ENCODE measurements at places on chromosomes 16 and 17.
A peak's percentile ranks its signal among the peaks of the same experiment; 100 is the strongest.

DNA sequence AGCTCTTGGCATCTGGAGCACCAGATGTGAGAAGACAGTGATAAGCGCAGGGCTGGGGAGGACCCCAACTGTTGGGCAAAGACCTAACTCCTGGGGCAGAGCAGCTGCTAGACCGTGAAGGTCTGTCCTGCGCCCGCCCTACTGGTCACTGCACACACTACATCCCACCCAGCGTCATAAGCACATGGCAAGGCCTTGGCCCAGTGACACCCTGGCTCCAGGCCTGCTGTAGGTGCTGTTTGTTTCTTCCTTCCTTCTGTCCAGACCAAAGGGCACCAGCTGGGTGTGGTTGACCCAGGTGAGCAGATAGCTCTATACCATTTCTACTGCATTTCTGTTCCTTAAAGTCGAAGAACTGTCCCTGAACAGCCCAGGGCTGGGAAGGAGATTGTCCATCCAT, 6.4 kb downstream of the TRPV3 start:
- DNase-seq, result no peak

- DNase-seq, result no peak
Observed at GRCh38 chr16:11032000-11032921, 87.9 kb downstream of the CLEC16A start.

- DNase-seq, result no peak
Observed at GRCh38 chr17:36899250-36900159, 37.8 kb upstream of the LHX1 start.

DNA sequence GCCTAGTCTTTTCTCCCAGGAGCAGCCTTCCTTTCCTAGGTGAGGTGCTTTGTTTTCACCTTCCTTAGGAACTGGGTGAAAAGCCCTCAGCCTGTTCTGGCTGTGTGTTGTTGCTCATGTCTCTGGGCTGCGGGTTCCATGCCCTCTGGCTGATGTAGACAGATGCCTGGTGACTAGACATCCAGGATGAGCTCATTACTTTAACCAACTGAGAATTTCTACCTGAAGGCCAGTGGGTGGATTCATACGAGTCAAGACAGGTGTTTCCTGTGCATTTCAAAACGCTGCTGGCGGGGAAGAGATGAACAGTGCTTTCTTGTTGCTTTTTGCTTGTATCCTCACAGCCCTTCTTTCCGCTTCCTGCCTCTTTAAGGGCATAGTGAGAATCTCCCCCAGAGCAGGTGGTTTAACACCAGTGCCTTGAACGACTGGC, 22.3 kb downstream of the SAP30BP start:
- DNase-seq, result no peak

DNA sequence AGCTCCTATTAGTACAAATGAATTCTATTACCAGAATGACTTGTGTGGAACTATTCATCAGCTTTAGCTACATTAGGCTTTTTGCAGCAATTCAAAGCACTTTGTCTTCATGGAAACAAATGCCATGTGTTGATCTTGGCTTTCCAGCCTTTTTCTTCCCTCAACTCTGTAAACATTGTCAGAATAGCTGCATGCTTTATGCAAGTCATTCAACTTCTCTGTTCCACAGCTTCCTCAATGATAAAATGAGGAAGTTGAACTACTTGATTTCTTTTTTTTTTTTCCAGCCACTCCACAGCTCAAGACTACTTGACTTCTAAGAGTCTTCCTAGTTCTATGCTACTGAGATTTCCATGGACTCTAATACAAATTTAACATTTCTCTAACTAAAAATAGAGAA, 41.1 kb downstream of the KIAA0753 start:
- DNase-seq, result no peak

DNA sequence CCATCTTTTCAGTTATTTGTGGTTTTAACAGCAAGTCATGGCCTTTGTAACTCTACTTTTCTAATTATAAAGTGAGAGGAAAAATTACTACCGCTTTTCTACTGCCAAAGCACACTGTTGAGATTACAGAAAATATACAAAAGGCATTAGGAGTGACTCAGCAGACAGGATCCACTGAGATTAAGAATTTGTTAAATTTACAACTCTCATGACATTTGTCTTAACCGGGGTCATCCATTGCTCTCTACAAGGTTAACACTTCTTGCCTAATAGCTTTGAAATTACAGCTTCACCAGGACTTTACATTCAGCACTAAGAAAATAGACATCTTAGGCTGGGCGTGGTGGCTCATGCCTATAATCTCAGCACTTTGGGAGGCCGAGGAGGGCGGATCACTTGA, 93.4 kb downstream of the SSH2 start:
- no peak for DNase-seq

GRCh38 chr16:54165174-54165911, 121.2 kb downstream of the IRX3 start:
- DNase-seq, result no peak

- no peak for DNase-seq
Observed at GRCh38 chr17:32305049-32305448, 36.9 kb downstream of the C17orf75 start.

- no peak for DNase-seq
Observed at GRCh38 chr16:22073350-22073749, 19.0 kb upstream of the VWA3A start.

DNA sequence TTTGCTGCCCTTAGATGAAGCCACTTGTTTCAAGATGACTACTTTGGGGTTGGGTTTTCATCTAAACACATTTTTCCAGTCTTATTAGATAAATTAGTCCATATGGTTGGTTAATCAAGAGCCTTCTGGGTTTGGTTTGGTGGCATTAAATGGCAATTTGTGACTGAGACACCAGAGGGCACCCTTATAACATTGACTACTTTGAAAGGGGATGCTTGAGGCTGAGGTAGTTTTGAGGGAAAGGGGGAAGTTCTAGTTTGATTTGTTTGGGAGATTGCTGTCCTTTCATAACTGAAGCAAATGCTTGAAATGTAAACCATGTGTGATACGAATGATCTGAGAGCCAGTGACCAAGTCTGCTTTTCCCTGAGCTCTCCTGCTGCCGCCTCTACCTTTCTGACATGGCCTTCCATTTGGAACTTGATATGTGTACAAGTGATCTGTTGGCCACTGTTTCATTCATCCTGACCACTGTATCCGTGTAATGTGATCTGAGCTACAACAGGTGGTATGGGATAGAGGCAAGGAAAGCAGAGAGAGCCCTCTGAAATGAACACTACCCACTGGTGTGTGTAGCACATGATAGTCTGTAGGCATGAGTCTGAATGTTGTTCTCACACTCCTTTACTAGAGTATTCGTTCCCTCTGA, 5.8 kb upstream of the RARA start:
- DNase-seq, result no peak

DNA sequence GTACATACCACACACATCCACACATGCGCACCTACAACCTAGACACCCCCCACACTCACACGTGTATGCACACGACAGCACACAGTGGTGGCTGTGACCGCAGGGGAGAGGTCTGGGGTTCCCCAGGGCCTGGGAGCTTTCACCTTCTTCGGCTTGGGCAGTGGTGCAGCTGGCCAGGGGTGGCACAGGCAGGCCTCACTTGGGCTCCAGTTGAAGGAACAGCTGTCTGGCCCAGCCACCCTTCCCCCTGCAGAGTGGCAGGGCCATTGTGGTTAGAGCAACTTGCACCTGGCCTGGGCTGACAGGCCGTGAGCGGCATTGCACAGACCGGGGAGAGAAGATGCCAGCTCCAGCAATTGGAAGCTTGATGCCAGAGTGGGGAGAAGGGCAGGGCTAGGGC, 114.5 kb upstream of the GSE1 start:
- DNase-seq, result no peak

- DNase-seq, result no peak
Observed at GRCh38 chr16:11669380-11670146, 1.3 kb downstream of the SNN start.

DNA sequence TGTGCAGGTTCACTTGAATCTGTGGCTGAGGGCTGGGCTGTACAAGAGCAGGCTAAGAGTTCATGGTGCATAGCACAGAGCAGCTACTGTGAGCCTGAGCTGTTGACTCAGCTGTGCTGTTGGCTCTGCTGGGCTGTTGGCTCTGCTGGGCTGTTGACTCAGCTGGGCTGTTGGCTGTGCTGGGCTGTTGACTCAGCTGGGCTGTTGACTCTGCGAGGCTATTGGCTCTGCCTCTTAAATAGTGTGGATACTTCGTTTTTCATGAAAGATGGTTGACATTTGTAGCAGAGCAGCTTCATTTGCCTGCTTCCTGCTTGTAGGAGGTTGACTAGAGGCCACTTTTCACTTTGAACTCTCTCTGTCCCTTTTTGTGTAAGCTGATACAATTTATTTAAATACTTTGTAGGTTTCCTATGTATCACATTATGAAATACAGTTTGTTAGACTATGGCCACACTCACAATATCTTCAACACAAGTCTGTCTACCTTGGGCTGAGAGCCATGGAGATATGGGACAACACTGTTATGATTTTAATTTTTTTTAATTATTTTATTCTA, 40.3 kb upstream of the CCNF start:
- DNase-seq, result no peak

GRCh38 chr17:3903881-3904290, 11.0 kb upstream of the CAMKK1 start:
- no peak for DNase-seq

GRCh38 chr17:28744972-28745785, 1.4 kb downstream of the TRAF4 start:
- no peak for DNase-seq

DNA sequence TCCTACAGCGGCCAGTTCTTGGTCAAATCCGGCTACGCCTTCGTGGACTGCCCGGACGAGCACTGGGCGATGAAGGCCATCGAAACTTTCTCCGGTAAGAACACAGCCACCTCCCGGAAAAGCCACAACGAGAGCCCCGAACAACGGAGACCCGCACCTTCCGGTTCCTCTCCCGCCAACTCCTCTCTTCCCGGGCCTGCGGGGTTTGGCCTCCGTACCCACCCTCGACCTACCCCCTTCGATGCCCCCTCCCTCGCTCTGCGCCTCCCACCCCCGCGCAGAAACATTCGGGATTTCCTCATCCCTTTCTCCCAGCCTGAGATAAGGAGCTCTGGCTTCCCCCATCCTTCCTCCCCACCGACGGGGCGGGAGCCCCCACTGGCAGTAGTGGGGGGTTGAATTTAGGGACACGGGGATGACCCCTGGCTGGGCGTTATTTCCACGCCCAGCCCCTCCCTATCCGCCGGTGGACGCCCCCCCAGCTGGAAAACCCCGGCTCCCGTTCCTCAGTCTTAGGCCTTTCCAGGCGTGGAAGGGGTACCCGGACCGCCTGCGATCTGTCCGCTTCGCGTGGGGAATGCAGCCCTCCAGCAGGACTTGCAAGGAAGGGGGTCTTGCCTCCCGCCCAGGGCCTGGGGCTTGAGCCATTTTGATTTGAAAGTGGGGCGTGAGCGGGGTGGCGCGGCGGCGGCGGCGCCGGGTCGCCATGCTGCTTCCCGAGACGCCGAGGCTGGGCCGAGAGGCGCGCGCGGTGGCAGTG, 822 bp downstream of the IGF2BP1 start:
- no peak for DNase-seq

- no peak for DNase-seq
Observed at GRCh38 chr17:67388986-67389385, 11.9 kb downstream of the PITPNC1 start.

GRCh38 chr17:81337476-81337879, 42.4 kb upstream of the SLC38A10 start:
- no peak for DNase-seq

- DNase-seq, result no peak
Observed at GRCh38 chr17:78390241-78391050, 12.0 kb downstream of the PGS1 start.

GRCh38 chr17:76845541-76846017, 22.6 kb upstream of the MGAT5B start:
- DNase-seq, result no peak

GRCh38 chr17:58447039-58447975, 30.0 kb upstream of the RNF43 start:
- DNase-seq, result peak; percentile 21

DNA sequence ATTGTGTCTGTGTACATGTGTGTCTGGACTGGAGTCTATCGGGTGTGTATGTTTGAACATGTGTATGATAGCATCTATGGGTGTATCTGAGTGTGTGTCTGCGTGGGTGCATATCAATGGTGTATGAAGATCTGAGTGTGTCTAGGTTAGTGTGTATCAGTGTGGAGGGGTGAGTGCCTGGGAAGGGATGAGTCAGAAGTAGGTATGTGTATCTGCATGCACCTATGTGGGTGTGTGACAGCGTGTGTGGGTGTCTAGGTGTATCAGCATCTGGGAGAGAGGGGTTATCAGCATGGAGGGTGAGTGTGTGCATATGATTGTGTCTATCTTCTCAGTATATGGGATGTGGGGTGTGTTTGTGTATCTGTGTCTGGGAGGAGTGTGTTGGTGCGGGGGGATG, 58.2 kb upstream of the LHX1 start:
- no peak for DNase-seq

GRCh38 chr17:71649941-71650350, 470.9 kb upstream of the SOX9 start:
- DNase-seq, result no peak

DNA sequence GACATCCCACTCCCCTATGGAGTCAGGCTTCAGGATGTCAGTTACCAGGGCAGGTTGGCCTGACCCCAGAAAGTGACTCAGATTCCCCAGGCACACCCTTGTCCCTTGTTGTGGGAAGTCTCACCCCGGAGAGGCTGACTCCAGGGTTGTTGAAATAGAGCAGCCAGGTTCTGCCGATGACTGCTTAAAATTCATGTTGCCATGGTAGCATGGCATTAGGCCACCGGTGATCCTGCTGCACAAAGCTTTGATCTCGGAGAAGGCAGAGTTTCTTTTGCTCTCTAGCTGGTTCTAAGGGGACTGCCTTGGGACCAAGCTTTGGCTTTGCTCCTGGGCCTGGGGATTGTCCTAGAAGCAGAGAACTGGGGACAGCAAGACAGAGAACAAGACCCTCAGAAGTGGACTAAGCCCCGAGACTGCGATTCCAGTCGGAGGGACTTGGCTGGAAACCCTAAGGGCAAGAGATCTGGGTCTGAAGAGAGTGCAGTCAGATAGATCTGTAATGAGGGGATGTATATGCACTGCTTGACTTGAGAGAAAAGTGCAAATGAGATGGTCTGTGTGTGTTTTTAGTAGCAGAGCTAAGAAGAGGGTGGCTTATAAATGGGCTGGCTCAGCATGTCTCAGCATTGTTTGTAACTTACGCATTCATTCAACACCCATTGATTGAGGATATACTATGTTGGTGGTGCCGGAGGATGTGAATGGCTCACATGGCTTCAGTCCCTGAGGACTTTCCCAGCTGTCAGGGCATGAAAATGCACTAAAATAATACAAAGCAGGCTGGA, 106.9 kb downstream of the RGS9 start:
- no peak for DNase-seq

- no peak for DNase-seq
Observed at GRCh38 chr17:9702914-9703780, 57.8 kb downstream of the USP43 start.

DNA sequence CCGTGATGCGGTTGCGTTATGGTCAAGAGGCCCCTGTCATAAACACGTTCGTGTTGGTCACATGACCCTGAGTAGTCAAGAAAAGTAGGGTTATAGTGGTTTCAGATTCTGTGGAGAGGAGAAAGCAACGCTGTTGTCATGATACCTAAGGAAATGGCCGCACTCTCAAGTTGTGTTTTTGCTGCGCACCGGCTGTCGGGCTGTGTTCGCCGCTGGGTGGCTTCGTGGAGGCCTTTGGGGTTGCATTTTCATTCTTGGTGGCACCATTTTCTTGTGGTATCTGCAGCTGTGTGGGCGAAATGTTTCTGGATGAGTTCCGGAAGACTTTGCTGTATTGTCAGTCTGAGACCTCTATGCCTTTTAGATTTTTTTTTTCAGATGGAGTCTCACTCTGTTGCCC, 35.0 kb downstream of the DEF8 start:
- DNase-seq, result no peak

GRCh38 chr16:81556715-81557284, 112.2 kb downstream of the CMIP start:
- no peak for DNase-seq
